ENCODE measurements at places on chromosomes 7 and 10.
A peak's percentile ranks its signal among the peaks of the same experiment; 100 is the strongest.

DNA sequence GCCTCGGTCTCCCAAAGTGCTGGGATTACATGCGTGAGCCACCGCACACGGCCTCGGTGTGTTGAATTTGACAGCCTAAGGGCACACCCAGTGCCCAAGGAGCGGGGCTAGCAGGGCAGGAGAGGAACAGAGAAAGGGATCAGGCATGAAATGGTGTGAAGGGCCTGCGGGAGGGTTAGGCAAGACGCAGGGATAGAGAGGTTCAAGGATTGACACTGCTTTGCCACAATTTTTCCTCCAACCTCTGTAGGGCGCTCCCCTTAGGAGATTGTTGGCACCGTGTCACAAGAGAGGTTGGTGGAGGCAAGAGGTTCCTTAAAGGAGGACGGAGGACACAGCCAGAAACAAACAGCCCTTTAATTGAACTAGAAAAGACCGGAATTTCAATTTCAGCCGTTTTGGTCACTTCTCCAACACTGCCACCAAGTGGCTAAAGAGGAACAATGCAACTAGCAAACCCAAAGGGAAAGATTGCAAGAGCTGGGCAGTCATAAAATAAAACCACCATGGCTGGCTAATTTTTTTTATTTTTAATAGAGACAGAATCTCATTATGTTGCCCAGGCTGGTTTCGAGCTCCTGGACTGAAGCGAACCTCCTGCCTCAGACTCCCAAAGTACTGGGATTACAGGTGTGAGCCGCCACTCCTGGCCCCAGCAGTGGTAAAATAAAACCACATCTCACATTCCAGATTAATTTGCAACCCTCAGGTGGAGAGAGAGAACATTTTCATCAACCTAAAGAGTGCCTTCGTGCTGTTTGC lies 6.9 kb upstream of the CREB3L2 start:
- peak; percentile 76 for DNase-seq

- no peak for DNase-seq
Observed at GRCh38 chr7:2243458-2243857, 1.4 kb downstream of the NUDT1 start.

DNA sequence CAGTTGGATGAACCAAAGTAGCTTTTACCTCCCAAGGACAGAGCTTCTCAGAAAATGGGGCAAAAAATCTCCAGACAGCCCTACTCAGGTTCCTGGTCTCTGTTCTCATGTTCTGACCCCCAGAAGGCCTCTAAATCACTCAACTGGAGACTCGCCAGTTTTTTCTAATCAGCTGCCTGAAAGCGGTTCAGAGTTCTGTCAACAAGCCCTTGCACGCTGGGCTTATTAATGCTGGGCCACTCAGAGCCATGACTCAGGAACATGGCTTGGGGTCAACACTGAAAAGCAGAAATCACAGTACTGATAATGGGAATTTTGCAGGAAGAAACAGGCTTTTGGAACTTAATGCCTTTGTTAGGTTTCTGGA lies 15.3 kb downstream of the ECHDC3 start:
- DNase-seq: no peak

GRCh38 chr7:151518105-151518946 lies 1.4 kb downstream of the RHEB start:
- DNase-seq: peak; percentile 78

- DNase-seq: no peak
Observed at GRCh38 chr7:28865601-28866144, 92.5 kb downstream of the TRIL start.

DNA sequence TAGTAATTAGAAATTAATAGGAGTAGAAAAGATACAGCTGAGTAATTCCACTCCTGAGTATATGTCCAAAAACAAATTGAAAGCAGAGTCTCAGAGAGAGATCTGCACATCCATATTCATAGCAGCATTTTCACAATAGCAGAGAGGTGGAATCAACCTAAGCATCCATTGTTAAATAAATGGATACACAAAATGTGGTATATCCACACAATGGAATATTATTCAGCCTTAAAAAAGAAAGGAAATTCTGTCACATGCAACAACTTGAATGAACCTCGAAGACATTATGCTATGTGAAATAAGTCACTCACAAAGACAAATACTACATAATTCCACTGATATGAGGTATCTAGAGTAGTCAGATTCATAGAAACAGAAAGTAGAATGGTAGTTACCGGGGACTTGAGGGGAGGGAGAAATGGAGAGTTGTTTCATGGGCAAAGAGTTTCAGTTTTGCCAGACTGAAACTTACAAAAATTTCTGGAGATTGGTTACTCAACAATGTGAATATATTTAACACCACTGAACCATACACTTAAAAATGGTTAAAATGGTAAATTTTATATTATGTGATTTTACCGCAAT lies 18.4 kb downstream of the VTI1A start:
- no peak for DNase-seq

DNA sequence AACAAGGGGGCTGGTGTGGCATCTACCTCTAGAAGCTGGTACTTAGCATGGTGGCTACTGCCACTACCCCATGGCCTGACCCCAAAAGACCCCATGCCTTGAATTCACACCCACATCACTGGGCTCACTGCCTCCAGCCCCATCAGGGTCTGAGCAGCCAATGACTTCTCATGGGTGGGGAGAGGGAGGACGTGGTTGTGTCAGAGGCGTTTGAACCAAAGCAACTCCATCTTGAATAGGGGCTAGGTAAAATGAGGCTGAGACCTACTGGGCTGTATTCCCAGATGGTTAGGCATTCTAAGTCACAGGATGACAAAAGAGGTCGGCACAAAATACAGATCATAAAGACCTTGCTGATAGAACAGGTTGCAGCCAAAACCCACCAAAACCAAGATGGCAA lies 15.2 kb downstream of the KCP start:
- no peak for DNase-seq

- peak; percentile 71 for DNase-seq
Observed at GRCh38 chr7:82044497-82045080, 274.7 kb upstream of the HGF start.

- no peak for DNase-seq
Observed at GRCh38 chr7:96221888-96222287, 100.0 kb downstream of the SLC25A13 start.

- DNase-seq: no peak
Observed at GRCh38 chr10:51028420-51028819, 45.9 kb upstream of the PRKG1 start.

GRCh38 chr10:132493756-132494290 lies 43.8 kb upstream of the INPP5A start:
- no peak for DNase-seq

DNA sequence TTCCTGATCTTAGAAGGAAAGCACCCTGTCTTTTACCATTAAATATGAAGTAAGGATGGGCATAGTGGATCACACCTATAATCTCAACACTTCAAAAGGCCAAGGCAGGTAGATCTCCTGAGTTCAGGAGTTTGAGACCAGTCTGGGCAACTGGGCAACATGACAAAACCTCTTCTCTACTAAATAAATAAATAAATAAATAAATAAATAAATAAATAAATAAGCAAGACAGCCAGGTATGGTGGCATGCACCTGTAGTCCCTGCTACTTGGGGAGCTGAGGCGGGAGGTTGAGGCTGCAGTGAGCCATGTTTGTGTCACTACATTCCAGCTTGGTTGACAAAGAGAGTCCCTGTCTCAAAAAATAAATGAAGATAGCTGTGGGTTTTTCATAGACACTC lies 313.1 kb downstream of the RPS24 start:
- DNase-seq: no peak

Data from ACHN (cell line).